ENCODE measurements at places on chromosomes 6 and 20.
A peak's percentile ranks its signal among the peaks of the same experiment; 100 is the strongest.

GRCh38 chr6:5513408-5513807, 252.1 kb downstream of the FARS2 start:
- DNase-seq = no peak

DNA sequence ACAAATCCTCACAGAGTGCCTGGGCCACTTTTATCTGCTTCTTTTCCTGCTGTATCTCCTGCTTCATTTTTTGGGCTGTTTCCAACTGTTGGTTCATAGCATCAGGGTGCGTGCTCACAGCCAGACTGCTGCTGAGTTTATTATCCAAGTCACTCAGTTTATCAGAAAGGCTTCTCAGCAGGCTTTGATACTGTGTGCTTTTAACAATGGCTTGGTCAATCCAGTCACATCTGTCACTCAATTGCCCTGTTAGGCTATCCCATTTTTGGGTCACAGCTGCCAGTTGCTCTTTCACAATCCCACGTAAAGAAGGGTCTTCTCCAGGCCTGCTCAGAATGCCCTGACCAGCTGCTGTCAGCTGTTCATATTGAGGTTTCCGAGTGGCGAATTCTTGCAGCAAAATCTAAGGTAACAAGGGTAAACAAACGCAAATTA, 87.2 kb downstream of the DST start:
- DNase-seq = no peak

DNA sequence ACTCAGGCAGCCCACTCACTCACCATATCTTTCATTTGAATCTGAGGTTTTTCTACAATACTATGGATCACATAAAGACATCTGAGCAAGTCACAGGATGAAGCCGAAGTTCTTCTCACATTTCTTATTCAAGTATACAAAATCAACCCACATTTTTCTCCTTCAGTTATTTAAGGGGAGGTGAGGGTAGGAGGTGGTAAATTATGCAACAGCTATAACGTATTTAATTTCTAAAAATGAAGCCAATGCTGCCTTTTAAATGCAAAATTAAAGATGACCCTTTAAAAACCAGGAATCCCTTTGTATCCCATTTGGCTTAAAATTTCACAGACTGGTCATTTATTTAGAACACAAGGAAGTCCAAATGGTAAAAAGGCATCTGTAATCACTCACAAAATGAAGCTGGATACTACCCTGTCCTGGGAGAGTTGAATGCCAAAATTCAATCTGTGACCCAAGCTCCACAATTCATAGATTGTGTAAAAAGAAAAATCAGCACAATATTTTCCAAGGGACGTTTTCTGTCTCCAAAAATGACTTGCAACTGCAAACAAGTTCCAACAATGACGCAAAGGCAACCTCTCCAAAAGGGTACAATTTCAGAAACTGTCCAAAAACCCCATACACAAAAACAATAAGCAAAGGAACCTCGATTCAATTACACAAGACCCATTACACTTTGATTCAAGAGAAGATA, 48.8 kb downstream of the EPB41L2 start:
- no peak for DNase-seq

- DNase-seq = no peak
These were observed 221.7 kb upstream of the MARCKS start for GRCh38 chr6:113635222-113635986.

DNA sequence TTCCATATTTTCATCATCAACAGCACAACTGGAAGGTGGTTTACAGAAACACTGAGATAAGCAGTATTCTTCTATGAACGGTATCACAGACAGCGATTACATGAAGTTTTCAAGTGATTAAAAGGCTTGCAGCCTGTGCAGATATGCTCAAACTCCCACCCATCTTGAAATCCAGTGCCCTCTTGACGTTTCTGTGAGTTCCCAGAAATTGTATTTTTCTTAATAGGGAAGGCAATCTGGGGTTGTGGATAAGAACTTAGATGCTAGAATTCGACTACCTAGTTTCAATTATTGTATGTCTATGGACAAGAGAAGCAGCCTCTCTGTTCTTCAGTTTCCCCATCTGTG, 290.3 kb downstream of the ZNF217 start:
- no peak for DNase-seq

GRCh38 chr6:30787954-30788353, 43.6 kb upstream of the IER3 start:
- no peak for DNase-seq

DNA sequence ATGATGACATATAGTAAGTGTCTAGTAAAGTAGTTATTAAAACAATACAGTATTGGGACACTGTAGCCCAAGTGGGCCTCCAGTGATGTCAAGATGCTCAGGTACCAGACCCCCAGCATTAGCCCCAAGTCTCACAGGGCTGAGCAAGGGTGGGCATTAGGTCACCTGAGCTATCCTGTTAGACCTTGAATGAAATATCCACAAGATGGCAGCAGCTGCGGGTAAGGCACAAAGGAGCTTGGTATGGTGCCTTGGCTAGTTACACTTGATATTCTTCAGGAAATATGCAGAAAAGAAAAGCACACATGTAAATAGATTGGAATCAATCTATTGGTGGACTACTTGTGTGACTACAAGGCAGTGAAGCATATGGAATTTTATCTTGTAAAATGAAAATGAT, 701.8 kb upstream of the ADGRB3 start:
- DNase-seq = no peak

GRCh38 chr20:49583669-49584417, 15.9 kb upstream of the PTGIS start:
- DNase-seq = peak; percentile 51

- no peak for DNase-seq
These were observed 105.2 kb downstream of the MAP7 start for GRCh38 chr6:136445063-136445462.

GRCh38 chr6:109801794-109802193, 110.7 kb downstream of the FIG4 start:
- DNase-seq = no peak

DNA sequence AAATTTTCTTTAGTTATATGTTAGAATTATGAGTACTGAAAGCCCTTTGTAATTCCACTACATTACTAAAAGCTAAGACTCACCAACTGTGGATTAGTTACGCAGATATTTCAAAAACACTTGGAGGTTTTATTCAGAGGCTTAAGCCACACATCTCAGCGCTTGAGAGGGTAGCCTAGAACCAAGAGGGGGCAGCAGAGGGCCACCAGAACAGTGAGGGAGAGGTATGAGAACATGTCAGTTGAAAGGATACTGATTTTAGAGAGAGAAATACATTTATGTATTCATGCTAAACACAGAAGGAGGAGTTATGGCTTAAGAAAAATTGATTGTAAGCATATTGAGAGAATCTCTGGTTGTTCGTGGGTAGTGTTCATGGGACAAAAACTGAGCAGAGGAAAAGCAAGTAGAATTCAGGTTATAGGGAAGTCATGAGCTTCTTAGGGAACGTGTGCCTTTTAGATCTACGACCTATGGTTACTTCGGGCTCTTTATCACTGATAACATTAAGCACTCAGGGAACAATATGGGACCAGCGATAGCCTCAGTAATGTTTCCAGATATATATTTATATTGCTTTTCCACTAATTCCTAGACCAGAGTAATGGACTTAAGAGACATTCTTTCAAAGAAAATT, 20.4 kb upstream of the SERINC1 start:
- peak; percentile 76 for DNase-seq

GRCh38 chr6:166360243-166361076, 18.1 kb upstream of the SFT2D1 start:
- no peak for DNase-seq

- no peak for DNase-seq
These were observed 3.9 kb upstream of the TMEM244 start for GRCh38 chr6:129865013-129865412.

GRCh38 chr6:144063246-144063743, 32.1 kb downstream of the SF3B5 start:
- no peak for DNase-seq

DNA sequence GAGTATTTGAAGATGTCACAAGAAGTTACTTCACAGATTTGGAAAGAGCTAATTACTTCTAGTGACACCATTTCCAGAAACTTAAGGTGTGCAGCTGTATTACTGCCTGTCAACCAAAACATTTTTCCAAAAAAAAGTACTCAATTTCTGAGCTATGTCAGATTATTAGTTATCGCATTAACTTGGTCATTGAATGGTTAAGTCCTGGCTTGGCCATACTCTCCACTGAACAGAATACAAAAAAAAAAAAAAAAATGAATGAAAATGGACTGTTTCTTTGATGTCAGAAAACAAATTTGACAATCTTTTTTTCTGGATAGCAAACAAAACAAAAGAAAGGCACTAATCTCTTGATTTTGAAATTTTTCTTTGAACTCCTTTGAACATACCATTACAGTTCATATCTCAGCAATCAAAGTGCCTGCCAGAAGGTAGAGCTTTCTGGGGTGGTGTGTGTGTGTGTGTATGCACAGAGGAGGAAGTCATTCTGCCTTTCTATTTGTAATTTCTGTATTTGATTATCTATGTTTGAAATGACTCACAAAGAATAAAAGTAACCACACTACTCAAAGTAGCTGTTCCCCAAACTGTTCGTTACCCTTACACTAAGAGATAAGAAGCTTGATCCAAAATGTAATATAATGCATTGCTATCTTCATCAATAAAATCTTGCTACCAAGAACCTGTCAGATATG, 210.8 kb upstream of the FUT9 start:
- no peak for DNase-seq

GRCh38 chr6:87909849-87910248, 137.8 kb upstream of the SPACA1 start:
- no peak for DNase-seq

DNA sequence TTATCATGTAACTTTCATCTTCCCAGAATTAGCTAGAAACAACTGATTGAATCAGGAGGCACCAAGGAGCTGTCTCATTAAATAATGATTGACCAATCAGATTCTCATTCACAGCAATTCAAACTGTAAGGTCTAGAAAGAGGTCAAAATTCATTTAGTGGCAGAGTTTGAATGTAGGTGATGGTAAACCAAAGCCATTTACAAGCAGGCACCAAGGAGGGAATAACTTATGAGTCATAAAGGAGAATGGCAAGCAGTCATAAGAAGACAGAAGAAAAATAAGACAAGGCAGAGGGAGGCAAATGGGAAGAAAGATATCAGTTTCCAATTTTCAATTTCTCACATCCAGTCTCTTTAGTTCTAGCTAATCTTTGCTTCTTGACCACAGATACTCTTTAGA, 52.9 kb upstream of the DEFB112 start:
- no peak for DNase-seq

GRCh38 chr6:3795836-3796718, 44.6 kb upstream of the PXDC1 start:
- peak; percentile 71 for DNase-seq

GRCh38 chr6:161745594-161746141, 471.8 kb upstream of the AGPAT4 start:
- DNase-seq = no peak

DNA sequence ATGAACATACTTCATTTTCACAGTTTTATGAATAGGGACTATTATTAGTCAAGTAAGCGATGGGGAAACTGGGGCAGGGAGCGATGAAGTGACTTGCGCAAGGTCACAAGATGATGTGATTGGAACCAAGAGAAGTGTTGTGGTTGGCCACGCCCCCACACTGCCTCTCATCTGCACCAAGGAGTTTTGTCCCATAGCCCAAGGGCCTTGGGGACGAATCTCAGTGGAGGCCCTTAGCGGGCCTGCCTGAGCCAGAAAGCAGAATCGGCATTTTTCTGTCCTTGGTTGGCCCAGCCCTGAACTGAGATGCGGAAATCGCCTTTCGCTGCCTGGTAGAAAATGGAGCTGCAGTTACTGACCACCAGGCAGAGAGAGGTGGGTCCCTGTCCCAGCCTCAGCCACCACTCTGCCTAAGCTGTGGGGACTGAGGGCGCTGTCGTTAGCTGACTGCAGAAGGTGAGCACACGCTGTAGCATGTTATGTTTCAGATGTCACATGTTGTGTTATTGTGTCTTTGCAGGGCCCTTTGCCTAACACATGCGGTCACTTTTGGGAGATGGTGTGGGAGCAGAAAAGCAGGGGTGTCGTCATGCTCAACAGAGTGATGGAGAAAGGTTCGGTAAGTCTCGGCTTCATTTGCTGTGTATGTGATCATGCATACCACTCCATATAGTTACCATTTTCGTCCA, 57.8 kb downstream of the PTPN1 start:
- DNase-seq = no peak

DNA sequence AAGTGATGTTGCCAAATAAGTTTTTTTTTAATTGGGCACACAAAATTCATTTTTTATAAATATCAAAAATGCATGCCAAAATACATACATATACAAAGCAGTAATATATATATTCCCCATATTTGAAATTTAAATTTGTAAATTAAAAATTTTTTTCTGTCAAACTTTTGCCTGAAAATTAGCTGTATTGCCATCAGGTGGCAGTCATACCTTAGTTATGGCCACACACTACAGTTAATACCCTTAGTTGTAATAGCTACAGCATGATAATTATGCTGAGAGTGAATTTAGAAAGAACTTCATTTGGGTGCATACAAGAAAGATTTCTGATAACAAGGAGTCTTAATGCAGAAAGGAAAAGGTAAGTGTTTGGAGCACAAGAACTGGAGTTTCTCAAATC, 46.2 kb upstream of the SDHAF4 start:
- no peak for DNase-seq

DNA sequence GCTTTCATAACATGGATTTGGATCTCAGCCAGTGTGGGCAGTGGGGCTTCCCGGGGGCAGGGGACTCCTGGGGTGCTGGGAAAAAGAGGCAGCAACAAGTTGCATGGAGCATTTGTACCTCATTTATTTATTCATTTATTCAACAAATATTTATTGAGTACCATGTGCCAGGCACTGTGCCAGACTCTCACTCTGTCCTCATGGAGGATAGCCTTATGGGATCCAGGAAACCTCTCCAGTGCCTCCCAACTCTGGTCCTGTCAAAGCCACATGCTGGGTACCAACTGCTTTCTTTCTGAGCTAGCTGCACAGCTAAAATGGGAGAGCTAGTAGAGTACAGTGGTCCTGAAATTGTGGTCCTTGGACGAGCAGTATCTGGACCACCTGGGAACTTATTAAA, 87.8 kb upstream of the EPB41L1 start:
- DNase-seq = no peak

- DNase-seq = no peak
These were observed 90.0 kb downstream of the PERP start for GRCh38 chr6:138017166-138017757.

DNA sequence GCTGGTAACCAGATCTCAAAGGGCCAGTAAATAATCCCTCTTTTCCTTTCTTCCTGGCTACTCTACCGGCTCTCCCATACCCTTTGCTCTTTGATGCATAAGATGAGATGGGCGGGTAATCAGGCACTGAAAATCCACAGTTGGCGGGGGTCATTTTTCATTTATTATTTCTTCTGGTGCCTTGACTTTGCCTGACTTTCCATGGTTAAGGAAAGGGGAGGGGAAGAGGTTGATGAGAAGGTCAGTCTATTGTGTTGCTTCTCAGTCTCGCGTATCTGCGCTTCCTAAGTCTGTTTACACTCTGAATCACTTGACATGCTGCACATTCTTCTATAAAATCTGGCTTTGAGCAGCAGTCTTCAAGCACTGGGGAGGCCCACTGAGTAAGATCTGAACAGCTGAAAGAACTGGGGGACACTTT, 121.1 kb upstream of the HDGFL1 start:
- DNase-seq = no peak

DNA sequence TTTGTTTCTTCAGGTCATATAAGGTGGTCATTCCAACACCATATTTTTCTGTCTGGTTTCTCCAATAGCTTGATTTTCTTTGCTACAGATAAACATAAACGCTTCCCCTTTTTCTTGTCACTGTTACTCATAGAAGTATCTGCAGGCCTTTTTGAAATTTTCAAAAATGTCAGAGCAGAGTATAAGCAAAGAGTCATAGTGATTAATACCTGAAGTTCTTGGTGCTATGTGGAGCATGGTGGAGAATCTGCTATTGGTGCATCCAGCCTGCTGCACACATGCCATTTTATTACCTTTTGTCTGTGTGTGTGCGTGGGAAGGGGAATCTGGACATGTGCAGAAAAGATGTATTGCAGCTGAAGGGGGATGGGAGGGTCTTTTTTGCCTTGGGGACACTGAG, 19.7 kb downstream of the STX11 start:
- no peak for DNase-seq
